GM10248 (cell line): ENCODE measurements at places on chromosomes 3 and 15.

DNA sequence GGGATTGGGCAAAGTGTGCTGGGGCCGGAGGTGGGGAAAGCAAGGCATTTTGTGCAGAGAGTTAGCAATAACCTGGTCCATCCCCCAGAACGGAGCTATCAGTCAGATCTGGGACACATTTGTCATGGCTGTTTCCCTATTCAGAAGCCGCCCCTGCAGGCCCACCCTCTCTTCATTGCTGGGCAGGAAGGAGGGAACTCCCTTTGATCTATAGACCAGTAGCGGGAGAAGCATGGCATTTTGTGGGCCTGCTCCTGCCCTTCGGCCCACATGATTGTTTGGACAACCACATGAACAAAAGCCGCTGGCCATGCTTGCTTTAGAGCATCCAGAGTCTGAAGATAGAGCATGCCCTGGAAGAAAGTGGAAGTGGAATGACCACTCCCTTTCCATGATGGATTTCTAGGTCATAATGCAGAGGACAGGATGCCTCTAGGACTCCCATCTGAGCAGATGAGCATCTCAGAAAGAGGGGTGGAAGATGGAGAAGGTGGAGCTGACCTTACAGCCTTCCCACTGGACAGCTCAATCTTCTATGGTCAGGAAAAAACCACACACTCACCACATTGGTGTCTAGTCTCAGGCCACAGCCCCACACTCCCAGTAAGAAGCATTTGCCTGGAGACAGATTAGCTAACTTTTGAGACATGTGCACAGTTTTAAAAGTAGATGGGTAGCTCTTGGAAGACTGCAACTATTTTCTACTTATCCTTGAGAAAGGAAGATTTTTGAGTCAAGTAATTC lies 11.9 kb upstream of the LRTM1 start:
- no peak for DNase-seq

DNA sequence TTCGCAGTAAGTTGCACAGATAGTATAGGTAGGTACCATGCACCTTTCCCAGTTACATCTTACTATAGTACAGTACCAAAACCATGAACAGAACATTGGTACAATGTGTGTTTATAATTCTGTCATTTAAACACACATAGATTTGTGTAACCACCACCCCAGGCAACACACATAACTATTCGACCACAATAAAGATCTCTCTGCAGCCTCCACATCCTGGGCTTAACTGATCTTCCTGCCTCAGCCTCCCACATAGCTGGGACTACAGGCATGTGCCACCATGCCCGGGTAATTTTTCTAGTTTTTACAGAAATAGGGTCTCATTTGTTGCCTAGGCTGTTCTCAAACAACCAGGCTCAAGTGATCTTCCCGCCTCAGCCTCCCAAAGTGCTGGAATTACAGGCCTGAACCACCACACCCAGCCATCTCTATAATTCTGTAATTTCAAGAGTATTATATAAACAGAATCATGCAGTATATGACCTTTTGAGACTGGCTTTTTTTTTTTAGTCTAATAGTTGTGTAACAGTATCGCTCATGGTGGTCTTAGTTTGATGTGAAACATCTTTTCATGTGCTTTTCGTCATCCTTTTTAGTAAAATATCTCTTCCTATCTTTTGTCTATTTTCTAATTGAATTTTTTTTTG lies 13.3 kb upstream of the TMF1 start:
- DNase-seq: no peak

DNA sequence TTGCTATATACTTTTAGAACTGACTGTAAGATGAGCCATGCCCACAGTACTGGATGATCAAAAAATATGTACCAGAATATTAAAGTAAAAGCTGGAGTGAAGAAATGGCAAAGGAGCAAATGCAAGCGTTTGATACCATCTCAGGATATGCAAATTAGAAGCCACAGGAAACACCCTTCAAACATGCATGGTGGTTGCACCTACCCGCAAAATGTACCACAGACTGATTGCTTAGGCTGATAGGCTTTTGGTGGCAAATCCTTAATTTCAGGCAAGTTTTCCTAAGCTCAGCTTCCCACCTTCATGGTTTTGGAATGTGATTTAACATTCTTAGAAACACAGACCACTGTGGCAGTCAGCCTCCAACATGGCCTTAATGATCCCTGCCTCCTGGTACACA lies 149.0 kb downstream of the PDZRN3 start:
- DNase-seq: no peak

DNA sequence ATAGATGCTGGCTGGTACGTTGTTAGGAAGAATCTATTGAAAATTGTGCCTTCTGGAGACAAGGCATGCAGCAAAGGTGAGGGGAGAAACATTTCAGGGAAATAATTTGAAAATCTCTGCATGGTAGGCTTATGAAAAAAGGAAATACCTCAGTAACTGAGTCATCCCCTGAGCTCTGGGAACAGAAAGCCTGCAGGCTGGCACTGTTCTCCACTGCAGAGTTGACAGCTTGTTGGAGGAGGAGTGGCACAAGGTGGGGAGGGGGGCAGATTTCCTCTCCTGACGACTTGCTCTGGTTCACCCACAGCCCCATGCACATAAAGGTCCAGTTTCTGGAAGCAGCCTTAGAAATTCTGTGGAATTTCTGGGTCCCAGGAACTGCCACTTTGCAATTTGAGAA lies 179.4 kb downstream of the ABHD5 start:
- DNase-seq: no peak

- peak; percentile 73 for DNase-seq
Measured at GRCh38 chr3:8768364-8769087, 887 bp downstream of the OXTR start.
